ENCODE measurements at places on chromosomes 5 and 9. TPM values are rescaled to one million over a fixed set of nuclear protein-coding genes. Genes with fewer than 3 reads are reported as not detected.

DNA sequence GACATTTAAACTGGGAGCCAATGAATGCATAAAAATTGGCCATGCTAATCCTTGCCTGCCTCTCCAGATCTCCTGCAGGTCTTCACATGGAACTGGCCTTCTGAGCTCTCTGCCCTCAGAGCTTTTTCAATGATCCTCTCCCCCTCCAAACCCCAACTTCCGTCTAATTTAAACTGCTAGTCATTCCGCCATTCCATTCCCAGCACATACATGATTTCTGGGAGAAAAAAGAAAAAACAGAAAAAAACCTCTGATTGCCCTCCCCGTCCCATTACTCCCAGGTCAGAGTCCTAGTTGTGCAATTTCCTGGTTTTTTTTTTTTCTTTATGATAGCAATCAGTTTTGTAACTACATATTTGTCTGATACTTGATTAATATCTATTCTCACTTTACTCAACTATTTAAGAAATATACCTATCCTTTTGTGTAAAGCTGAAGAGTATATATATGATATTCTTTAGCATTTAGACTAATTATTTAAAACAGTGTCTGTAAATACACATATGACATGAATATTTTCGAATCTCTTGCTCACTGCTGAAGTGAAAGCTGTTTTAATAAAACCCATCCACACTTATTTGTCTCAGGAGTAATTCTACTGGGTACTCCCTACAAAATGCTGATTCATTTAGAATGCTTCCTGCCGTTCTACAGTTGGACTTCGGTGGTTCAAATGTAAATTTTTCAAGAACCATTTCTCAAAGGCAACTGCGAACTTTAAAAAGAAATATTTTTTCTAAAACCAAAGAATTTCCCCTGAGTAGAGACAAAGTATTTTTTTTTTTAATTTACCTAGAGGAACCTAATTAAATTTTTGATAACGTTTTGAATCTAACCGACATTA is 1.6 kb downstream of the HINT1 start:
- DNase-seq = peak; percentile 23

DNA sequence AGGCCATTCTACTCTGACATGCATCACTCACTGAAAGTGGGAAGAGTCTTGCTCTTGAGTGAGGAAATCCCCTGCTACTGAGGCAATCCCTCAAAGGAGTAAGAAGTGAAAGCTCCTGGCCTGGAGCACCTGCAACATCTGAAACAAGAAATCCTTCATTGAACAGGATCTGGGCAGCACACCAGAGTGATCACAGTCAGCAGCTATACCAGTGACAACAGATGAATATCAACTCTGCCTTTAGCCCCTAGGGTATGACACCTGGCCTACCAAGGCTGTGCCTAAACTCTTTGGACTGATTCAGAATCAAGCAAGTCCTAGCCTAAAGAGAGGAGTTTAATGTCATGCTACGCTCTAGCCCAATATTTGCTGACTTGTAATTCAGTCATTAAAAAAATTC is 156.2 kb upstream of the CCDC152 start:
- DNase-seq = no peak

GRCh38 chr5:57306359-57306758 is 132.5 kb downstream of the GPBP1 start:
- DNase-seq = no peak

- peak; percentile 72 for DNase-seq
These were observed 118.0 kb upstream of the OTULINL start for GRCh38 chr5:14463629-14464028.

- DNase-seq = no peak
These were observed 25.7 kb downstream of the CPEB4 start for GRCh38 chr5:173913686-173914321.

- no peak for DNase-seq
These were observed 92.4 kb downstream of the ARHGAP26 start for GRCh38 chr5:142862594-142862993.

- DNase-seq = peak; percentile 65
These were observed 11.4 kb upstream of the TEX48 start for GRCh38 chr9:114693248-114693855.

GRCh38 chr5:174531782-174532191 is 192.6 kb upstream of the MSX2 start:
- DNase-seq = no peak

GRCh38 chr9:107928701-107929371 is 439.3 kb upstream of the KLF4 start:
- no peak for DNase-seq

GRCh38 chr5:177526791-177527190 is 10.0 kb upstream of the DDX41 start:
- DNase-seq = no peak

DNA sequence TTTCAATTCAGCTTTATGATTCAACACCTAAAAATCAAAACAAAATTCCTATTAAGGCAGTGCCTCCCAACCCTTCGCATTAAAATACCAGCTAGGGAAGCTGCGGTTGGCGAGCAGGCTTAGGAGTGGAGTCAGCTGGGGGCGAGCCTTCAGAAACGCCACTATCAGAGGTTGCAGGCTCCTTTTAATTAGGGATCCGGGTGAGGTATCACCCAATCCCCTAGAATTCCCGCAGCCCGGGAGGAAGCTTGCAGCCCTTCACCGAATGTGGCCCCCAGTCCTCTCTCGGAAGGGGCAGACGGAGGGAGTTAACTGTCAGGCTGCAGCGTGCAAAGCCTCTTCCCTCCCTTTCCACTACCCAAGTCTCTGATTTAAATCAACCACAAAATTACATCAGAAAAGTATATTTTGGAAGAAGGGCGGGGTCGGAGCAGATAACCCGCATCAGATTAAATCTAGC is 1.7 kb downstream of the STC2 start:
- DNase-seq = no peak

DNA sequence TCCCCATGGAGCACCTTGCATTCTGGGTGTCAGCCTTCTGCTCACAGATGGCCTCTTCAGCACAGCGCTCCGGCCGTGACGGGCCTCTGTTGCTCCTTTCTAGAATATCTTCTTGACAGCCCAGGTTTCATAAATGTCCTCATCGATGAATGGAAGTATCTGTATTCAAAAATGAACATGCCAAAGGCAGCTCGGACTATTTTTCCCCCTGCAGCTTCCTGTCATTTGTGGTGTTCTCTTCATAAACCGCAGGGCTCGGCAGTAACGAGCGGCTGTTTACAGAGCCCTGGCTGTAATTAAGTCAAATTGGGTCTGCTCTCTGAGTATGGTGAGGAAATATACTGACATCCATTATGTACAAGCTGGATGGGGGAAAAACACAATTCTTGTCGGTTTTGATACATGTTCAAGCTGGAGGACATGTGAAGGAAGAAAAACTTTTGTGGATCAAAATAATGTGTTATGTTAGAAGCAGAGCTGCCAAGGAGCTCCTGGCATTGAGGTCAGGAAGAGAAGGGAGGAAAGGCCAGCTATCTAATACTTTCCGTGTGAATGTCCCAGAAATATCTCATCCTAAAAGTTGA is 154.1 kb upstream of the CD180 start:
- DNase-seq = no peak

GRCh38 chr9:70428781-70429180 is 14.3 kb upstream of the KLF9 start:
- no peak for DNase-seq

DNA sequence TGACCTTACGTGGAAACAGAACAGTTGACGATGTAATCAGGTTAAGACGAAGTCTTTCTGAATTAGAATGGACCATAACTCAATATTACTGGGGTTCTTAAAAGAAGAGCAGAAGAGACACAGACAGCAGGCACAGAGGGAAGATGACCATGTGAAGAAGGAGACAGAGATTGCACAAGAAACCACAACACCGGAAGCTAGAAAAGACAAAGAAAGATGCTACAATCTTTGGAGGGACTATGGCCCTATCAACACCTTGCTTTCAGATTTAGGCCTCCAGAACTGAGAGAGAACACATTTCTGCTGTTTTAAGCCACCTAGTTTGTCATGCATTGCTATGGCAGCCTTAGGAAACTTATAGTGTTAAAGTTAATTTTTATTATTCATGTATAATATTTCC is 27.1 kb downstream of the CDH9 start:
- no peak for DNase-seq

- no peak for DNase-seq
These were observed 28.3 kb upstream of the PAX5 start for GRCh38 chr9:37062336-37062735.

- DNase-seq = no peak
These were observed 72.5 kb downstream of the LIFR start for GRCh38 chr5:38483805-38484398.

DNA sequence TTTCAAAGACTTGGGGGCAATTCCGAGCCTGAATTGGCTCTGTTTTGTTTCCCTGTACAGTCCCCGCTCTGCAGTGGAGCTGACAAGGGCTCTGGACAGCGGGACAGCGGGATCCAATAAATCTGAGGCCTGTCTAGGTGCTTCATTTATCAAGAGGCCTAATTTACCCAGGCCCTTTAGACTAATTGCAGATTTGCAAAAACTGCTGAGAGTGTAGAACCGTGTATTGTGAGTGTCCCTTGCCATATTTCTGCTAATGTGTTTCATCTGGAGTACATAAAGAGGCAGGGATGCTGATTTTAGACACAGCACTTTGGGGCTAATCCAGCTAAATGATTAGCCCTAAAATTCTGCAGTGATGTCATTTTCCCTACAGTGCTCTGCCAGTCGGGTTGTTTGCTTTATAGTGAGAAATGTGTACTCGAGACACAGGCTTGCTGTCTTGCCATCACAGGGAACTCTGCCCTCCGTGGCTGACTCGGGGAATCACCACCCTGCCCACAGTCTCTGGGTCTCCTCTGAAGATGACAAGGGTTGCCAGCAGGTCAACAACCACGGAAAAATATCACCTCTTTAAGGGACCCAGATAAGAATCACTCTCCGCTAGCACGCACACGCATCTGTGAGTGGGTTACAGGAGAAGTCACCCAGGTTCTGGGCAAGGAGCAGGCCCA is 592.0 kb downstream of the BNC2 start:
- DNase-seq = no peak

GRCh38 chr5:4065472-4066320 is 470.1 kb downstream of the IRX1 start:
- no peak for DNase-seq

DNA sequence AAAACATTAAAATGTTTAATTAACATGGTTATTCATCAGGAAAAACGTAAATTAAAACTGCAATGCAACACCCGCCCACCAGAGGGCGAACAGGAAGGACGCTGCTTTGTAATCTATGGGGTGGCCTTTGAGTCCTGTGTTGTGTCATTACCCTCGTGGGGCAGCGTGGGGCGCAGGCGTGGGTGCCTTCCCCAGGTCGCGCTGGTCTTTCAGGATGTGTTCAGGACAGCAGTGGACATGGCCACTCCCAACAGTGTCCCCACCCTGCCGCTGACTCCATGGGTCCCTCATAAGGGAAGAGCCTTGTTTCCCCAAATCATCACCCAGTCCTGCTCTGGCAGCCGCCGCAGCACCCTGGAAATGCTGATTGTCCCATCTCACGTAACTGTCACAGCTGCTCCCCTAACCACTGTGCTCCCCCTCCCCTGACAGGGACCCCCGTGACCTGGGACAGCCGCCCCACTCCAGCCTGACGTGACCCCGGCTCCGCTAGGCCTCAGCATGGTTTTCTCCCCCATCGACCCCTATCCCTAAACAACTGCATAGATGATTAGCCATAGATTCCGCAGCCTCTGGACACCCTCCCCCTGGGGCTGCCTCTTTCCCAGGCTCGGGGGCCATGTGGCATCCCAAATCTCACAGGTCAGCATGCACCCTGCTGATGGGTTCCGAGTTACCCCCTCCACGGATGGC is 36.4 kb downstream of the GLT6D1 start:
- DNase-seq = peak; percentile 23

GRCh38 chr9:129632460-129632859 is 6.5 kb downstream of the NTMT1 start:
- no peak for DNase-seq

DNA sequence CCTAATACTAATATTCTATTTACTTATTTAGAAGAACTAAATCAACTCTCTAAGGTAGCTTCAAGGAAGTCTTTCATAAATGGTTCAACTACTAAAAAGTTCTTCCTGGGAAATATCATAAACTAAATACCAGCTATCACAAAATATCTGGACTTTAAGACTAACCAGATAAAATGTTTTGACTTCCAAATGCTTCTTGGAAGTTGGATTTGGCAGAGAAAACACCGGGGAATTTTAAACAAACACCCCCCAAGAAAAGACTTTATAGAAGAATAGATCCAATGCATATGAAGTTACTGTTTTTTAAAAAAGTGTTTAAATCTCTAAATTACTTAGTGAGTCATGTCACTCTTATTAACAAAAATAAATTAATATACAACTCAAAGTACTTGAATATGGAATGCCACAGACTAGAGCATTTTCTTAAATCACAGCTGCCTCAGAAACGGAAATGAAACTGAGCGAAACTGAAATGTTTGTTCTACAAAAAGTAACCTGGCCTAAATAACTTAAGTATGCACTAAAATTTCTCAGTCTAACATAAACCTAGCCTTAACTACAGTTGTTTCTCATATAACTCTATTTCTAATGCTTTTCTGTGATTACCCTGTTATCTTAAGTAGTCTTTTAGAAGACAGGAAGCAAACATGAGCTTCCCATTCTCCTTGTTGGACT is 6.8 kb downstream of the ABCA1 start:
- no peak for DNase-seq

GRCh38 chr5:58787987-58788386 is 205.1 kb downstream of the RAB3C start:
- no peak for DNase-seq

- DNase-seq = no peak
These were observed 72.3 kb upstream of the PRLR start for GRCh38 chr5:35302544-35302943.

GRCh38 chr5:125036494-125036893 is 290.1 kb upstream of the ZNF608 start:
- DNase-seq = no peak

DNA sequence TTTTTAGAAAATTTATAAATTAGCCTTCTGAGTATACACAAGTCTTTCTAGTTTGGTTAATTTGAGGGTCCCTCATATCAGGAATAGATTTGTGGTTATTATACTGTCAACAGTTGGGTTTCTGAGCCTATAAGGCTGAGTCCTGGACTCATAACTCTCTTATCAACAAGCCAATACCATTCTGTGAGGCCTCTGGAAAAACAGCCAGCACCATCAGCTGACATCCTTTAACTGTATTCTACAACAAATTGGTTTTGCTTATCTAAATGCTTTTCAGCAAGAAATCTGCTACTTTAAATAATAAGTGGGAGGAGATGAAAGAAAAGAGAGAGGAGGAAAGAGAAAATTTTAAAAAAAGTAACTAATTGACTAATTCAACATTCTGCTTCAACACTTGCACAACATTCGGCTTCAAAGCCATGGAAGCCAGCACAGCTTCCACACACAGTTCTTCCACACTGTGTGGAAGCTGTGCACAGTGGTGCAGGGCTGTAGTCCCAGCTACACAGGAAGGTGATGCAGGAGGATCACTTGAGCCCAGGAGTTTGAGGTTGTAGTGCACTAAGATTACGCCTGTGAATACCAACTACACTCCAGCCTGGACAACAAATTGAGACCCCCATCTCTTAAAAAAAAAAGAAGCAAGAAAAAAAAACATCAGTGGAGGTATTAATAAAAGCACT is 84.5 kb downstream of the UBAP2 start:
- DNase-seq = no peak

The STKLD1 gene
- total RNA-seq = 1.0 TPM

The MYOZ3 gene
- not detected for total RNA-seq

The DOLPP1 gene
- total RNA-seq = 13.4 TPM

The KIAA0825 gene
- 9.3 TPM for total RNA-seq

The SYK gene
- 12.4 TPM for total RNA-seq

The CTNND2 gene
- total RNA-seq = not detected

The PAEP gene
- not detected for total RNA-seq

The AQP3 gene
- 11.0 TPM for total RNA-seq

The CFAP77 gene
- total RNA-seq = not detected

All from mammary epithelial cell (primary cell).